ENCODE measurements at places on chromosomes 5 and 9.

DNA sequence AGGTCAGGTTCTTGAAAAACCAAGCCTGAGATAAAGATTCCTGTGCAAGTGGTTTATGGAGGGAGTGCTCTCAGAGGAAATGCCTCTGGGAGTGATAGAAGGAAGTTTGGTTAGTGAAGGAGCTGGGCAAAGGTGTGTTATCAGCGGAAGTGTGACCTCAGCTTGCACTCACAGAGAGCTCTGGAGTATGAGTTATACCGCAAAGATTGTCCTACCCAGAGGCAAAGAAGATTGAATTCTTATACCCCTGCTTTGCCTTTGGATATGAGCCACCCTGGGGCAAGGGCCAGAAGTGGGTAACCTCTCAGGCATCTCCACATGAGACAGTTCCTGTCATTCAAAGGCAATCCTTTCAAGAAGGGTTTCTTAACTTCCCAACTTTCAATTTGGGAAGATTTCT, 145.6 kb downstream of the MUSK start:
- no peak for DNase-seq

DNA sequence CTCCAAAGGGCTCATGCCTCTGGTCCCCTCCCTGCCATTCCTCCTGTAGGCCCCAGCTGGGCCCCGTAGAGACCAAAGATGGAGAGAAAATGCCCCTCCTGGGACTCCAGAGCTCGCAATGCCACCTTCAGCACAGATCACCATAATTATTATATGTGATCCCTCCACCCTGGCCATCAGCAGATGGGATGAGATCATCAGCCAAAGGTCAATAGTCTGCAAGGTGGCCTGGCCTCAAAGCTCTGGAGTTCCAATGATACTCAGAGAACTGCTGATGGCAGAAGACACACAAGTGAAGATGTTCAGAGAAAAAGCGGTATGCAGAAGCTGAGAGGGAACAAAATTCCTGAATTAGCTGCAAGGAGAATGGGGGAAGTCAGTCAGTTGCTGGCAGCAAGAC, 5.0 kb downstream of the RPP25L start:
- no peak for DNase-seq

GRCh38 chr9:128786681-128787601, at the start of gene TBC1D13:
Gene TBC1D13 (plus strand): TSS chr9:128787253. CDS start chr9:128787354, 101 bp downstream.
- peak; percentile 33 for DNase-seq

DNA sequence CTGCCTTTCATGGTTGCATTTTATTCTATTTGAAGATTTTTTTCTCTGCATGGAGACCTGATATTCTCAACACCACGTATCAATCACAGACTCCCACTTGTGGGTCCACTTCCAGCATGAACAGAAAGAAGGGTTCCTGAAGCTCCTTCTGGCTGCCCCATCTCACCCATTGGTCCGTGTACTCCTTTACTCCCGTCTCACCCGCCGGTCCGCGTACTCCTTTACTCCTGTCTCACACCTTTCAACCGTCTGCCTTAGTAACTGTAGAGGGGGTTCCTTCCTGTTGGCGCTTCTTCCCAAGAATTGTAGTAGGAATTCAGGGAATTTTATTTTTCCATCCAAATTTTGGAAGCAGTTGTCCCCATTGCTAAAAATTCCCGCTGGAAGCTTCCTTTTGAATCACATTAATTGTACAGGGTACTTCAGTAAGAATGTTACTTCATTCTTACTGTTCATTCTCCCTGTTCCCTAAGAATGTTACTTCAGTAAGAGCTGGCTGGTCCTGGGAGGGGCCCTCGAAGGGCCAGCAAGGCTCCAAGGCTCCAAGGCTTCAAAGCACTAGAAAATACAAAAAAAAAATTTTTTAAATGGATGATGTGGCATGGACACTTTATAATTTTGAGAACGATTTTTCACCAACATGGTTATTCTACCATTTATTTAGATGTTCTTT, 3.9 kb upstream of the LPCAT1 start:
- DNase-seq: no peak

- no peak for DNase-seq
These were observed 74.6 kb downstream of the MARCHF11 start for GRCh38 chr5:16104961-16105360.

- no peak for DNase-seq
These were observed 7.7 kb downstream of the CENPK start for GRCh38 chr5:65555287-65555686.

- DNase-seq: no peak
These were observed 167.9 kb upstream of the TNC start for GRCh38 chr9:115285836-115286235.

- DNase-seq: no peak
These were observed 286.4 kb downstream of the FANCC start for GRCh38 chr9:95030920-95031642.

DNA sequence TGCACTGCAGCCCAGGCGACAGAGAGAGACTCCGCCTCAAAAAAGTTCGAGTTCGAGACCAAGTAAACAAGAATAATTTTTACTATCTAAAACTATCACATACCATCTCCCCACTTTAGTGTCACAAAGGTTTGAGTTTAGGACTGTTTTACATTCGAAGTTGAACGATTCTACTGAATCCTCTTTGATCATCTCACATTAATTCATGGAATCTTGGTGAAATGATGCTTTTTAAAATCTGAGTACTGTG, 715 bp upstream of the RPS6 start:
- no peak for DNase-seq

DNA sequence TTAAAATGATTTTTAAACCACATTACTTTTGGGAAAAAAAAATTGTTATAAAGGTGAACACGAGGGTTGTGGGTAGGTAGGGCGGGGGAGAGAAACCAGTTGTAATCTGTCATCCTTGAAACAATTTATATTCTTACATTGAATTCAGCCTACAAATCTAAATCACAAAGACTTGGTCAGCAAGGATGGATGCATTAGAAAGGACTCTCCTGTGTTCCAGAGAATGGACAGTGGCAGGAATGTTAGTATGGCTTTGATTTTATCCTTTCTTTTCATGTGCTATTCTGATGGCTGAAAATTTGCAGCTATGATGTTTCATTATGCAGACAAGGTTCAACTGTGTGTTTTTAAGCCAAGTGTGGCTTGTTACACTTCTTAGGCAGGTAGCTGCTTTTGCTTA, 234.7 kb downstream of the SLF1 start:
- no peak for DNase-seq

- no peak for DNase-seq
These were observed 77.0 kb upstream of the ADAMTS19 start for GRCh38 chr5:129382921-129383672.

DNA sequence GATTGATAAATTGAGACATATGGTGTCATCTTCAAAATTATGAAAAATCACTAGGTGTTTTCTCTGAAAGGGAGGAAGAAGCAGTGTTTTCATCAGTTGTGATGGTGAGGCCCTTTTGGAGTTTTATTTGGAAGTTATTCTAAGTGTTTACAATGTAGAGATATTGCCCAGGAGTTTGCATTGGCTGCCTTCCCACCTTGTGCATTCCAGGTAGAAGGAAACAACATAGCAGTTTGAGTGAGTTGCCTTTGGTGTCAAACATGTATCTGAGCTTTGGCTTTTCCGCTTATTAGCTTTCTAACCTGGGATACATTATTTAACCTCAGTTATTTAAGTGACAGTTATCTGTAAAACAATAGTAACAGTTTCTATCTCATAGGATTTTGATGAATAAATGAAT, 122.5 kb downstream of the SCAMP1 start:
- DNase-seq: no peak

GRCh38 chr5:34749431-34749873, 89.5 kb upstream of the TTC23L start:
- DNase-seq: no peak

- no peak for DNase-seq
These were observed 52.3 kb downstream of the ZNF510 start for GRCh38 chr9:96725576-96725975.

DNA sequence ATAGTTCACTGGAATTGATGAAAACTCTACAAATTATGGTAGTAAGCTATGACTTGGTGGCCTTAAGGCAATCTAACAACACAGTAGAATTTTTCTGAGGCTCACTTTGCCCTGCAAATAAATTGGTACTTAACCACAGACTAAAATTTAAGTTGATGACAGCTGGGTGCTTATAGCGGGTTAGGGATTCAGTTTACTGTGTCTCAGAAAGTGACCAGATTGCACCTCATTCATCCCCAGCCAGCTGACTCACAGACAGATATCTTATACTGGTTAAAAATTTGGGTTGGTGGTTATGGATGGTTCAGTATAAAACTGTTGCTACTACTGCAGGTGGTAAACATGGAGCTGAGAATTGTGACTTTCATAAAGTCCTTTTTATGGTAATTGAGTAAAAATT, 2.8 kb downstream of the CKS2 start:
- no peak for DNase-seq

GRCh38 chr5:67301285-67301903, 104.8 kb upstream of the CD180 start:
- DNase-seq: peak; percentile 3

- no peak for DNase-seq
These were observed 78.3 kb downstream of the SMIM23 start for GRCh38 chr5:171863935-171864334.

GRCh38 chr5:73436535-73437100, 12.0 kb downstream of the FOXD1 start:
- no peak for DNase-seq

- no peak for DNase-seq
These were observed 33.8 kb upstream of the LECT2 start for GRCh38 chr5:135988546-135988945.

GRCh38 chr5:73201547-73202513, 28.8 kb downstream of the TMEM174 start:
- no peak for DNase-seq

Data from esophagus squamous epithelium (tissue), 5 donors.